ENCODE measurements at places on chromosomes 2 and 18.

GRCh38 chr18:55983433-55983832 lies 395.4 kb upstream of the TCF4 start:
- DNase-seq, result no peak

GRCh38 chr2:172962824-172963223 lies 112.8 kb upstream of the MAP3K20 start:
- DNase-seq, result no peak

- no peak for DNase-seq
Measured at GRCh38 chr2:240449764-240450531, 14.5 kb downstream of the GPC1 start.

DNA sequence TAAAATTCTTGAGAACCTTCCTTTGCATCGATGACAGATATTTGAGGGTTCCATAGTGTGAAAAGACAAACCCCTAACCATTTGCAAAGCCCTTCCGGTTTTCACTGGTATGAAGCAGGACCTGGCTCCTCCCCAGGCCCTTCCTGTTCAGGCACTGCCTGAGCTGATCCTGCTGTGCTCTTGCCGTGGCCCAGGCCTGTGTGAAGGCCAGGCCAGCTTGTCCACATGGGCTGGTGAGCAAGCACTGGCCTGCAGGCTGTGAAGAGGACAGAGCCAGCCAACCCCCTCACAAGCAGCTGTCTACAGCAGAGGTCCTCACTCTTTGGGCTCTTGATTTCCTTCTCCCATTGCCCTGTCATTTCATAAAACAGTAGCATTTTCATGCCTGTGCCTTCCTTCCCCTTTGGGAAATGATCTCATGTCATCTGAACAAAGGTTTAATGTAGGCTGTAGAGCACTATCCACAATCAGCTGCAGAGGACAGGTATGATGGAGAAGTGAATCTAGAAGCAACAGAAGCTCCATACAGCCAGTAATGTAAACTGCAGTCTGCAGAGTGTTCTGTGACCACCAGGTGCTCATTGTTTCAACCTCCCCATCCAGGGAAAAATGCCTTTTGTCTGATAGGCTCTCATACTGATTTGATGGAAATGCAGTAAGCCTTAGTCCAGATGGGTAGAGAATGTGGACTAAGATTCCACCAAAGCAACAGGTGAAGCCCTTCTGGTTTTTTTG lies 19.8 kb downstream of the MPHOSPH10 start:
- DNase-seq, result no peak

GRCh38 chr18:58196881-58197872 lies 153.2 kb downstream of the NEDD4L start:
- DNase-seq, result no peak

- DNase-seq, result no peak
Measured at GRCh38 chr2:160505256-160505655, 11.6 kb upstream of the RBMS1 start.

DNA sequence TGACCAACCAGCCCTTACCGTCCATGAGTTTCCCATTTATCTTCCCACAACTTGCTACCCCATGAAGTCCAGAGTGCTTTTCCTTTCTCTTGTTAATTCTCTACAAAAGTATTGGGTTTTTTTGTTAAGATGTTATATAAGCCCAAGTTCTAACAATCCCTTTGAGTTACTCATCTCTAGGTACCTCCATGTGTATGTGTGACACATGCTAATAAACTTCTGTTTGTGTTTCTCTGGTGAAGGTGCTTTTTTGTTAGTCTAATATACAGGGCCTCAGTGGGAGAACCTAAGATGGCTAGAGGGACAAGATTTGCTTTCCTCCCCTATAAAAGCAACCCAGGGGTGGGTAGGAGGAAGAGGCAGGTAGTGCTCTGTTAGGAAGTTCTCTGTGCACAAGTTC lies 31.8 kb upstream of the RMDN2 start:
- no peak for DNase-seq

GRCh38 chr2:241965931-241966412 lies 96.4 kb downstream of the RTP5 start:
- peak; percentile 20 for DNase-seq

DNA sequence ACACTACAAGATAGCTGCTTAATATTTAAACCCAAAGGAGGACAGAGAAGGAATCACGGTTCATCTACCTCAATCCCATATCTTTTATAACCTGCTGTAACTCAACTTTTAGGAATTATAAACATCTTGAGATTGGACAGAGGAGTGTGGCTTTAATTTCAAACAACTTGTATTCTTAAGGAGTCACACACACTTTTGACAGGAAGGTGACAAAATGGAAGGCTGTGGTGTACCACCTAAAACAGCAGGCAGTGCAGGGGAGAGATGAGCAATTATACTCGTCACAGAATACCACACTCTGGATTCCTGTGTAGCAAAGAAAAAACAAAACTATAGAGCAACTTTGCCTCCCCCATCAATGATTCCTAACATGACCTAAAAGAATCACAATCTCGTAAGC lies 194.8 kb downstream of the ZEB2 start:
- DNase-seq, result no peak

DNA sequence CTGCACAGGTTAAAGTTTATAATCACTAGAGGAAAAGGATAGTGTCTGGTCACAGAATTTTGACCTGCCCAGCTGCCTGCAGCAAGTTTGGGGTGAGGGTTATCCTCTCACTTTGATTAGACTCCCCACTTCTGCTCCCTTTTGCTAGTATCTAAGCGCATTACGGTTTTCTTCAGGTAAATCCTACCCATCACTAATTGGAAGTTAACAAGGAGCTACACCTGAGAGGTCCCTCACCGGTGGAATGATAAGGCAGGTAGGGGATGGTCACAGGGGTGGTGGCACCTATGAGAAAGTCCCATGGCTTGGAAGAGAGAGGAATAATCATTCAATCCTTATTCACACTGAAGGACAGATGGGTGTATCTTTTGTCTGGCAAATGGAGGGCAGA lies 7.6 kb downstream of the BCL2 start:
- no peak for DNase-seq

- DNase-seq, result no peak
Measured at GRCh38 chr2:44578471-44579093, 216.8 kb downstream of the CAMKMT start.

- no peak for DNase-seq
Measured at GRCh38 chr2:217008794-217009193, 148.9 kb upstream of the TNP1 start.

- DNase-seq, result no peak
Measured at GRCh38 chr2:116747103-116747502, 1067.4 kb upstream of the DDX18 start.

DNA sequence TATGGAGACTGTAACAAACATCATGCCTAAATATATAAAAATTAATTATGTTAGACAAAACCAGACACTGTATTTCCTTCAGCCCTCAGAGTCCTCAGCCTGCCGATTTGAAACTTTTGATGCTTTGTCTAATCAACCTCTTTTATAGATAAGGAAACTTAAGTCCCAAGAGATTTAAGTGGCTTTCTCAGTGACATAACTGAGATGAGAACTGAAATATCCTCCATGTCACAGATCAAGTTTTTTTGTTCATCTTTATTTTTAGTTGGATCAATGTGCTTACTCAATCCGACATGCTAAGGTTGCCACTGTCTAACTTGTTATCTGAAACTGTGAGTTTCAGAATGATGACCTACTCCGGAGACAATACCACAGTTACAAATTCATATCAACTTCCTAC lies 72.3 kb downstream of the BARD1 start:
- DNase-seq, result no peak

DNA sequence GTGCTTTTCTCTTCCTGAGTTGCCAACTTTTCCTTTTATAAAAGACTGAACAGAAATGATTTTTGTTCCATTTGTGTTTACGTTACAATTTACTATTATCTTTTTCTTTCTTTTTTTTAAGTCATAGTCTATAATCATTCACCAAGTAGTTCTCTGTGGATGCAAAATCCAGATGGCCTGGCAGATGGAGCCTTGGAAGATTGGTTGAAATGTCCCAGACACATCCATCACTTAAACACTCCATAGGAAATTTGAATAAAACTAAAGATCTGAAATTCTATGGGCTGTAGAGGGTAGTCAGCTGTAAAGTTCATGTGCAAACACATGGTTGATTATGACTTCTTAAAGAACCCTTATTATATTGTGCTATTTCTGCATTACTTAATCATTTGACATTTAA lies 164.8 kb upstream of the DOCK10 start:
- no peak for DNase-seq
